ENCODE measurements at places on chromosomes 12 and 14. TPM values are rescaled to one million over a fixed set of nuclear protein-coding genes. Genes with fewer than 3 reads are reported as not detected.

Gene MUCL1
- not detected for total RNA-seq

Gene CTSG
- total RNA-seq, result not detected

Gene IAPP
- total RNA-seq, result not detected

Gene SOX5
- total RNA-seq, result not detected

Gene CMTM5
- not detected for total RNA-seq

Gene RAD51AP1
- total RNA-seq, result 14.9 TPM

Gene EID3
- total RNA-seq, result 5.4 TPM

Gene MMP19
- total RNA-seq, result 0.29 TPM

Gene SLCO1C1
- not detected for total RNA-seq

Gene SLCO1B3
- total RNA-seq, result 11.8 TPM

Gene EML1
- total RNA-seq, result 38.3 TPM

Gene IL22
- not detected for total RNA-seq

Gene PTCSC3
- not detected for total RNA-seq

Gene OVCH1
- total RNA-seq, result not detected

Gene LRFN5
- total RNA-seq, result not detected

Gene CLEC2D
- total RNA-seq, result 0.32 TPM

Gene KLRB1
- total RNA-seq, result not detected
